ENCODE measurements at places on chromosomes 4 and X.
A peak's percentile ranks its signal among the peaks of the same experiment; 100 is the strongest.

- no peak overlapping the region for H3K27ac ChIP-seq
- H3K27me3 ChIP-seq: no peaks in the 10 kb centered on the region
- no peak overlapping the region for H3K4me3 ChIP-seq
Measured at GRCh38 chrX:118503260-118504041, 7.8 kb downstream of the DOCK11 start.

DNA sequence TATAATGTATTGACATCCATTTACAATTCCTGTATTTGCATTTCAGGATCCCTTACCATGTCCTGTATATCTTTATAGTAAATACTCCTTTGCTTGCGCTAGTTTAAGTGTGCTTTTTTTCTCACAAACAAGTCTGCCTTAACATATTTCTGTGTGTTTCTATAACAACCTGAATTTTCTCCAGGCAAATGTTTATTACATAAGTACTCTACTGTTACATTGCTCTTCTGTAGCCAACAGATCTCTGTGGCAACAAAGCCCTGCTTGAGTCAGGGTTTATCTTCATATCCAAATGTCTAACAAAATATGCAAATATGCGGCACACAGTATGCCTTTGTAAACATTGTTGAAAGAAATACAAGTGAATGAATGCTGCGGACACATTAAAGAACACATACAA lies 625.5 kb downstream of the TLL1 start:
- no peak overlapping the region for H3K4me3 ChIP-seq
- H3K4me1 ChIP-seq: no peaks in the 10 kb centered on the region
- H3K36me3 ChIP-seq: no peaks in the 10 kb centered on the region
- H3K27me3 ChIP-seq: no peaks in the 10 kb centered on the region

DNA sequence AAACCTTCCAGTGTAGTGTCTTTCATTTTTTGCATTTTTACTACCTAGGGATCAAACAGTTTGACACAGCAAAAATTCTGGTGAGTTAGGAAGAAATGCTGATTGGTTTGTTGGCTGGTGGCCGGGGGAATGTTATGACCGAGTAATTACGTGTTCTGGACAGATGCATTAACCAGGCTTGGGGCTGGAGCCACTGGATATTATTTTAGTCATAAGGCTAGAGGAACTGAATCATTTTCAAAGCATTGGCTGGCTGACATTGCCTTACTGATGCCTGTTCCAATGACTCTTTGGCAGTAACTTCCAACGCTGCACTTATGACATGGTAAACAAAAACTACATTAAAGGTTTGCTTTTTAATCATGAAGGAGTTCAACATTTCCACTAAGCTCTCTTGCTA lies 84.6 kb downstream of the FBXO8 start:
- no peaks in the 10 kb centered on the region for H3K4me1 ChIP-seq
- H3K27ac ChIP-seq: no peak overlapping the region
- DNase-seq: no peak
- no peaks in the 10 kb centered on the region for H3K36me3 ChIP-seq
- H3K27me3 ChIP-seq: no peaks in the 10 kb centered on the region

DNA sequence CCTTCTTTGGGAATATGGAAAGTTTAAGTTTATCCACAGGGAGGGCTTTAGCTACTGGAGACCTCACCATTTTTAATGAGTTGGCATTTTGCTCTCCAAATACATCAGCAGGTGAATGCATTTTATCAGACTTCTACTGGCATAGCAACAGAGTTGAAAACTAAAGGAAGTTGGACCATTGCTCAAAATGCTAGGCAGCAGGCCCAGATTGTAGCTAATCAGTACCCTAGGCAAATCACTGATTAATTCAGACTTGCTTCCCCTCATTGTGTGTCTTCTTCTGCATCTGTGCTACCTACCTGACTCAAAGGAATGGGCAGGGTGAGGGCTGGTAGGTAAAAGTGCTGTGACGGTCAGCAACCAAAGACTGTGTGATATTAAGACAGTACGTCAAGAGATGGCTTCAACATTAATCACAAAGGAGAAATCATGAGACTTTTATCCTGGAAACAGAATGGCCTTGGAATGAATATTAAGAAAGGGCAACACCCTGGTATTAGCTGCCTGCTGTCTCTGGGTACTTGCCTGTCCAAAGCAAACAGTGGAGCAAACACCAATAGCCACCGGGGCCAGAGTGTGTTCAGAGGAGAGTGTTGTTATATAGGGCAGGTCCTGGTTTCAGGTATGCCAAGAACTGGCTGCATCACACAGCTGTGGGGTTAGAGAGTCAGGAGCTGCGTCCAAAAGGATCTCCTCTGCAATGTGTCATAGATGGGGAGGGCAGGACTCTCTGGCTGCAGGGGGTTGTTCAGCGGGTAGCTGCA lies 17.1 kb upstream of the SMIM20 start:
- no peaks in the 10 kb centered on the region for H3K36me3 ChIP-seq
- no peak overlapping the region for H3K4me3 ChIP-seq
- no peaks in the 10 kb centered on the region for H3K27me3 ChIP-seq
- DNase-seq: no peak
- no peaks in the 10 kb centered on the region for H3K4me1 ChIP-seq

DNA sequence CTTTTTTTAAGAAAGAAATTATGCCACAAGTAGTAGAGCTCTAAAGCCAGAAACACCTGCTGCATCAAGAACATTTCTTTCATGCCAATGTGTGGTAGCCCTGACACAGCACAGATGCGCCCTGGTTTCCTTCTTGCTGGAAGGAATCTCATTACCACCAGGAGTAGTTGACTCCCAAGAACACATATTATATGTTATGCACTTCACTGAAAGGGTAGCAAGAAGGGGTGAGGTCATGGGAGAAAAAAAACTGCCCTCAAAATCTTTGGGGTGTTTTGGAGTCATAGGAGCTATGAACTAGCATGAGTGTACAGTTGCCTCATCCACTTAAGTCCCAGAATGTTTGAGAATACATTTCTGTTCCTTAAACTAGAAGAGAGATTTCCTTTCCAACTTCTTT lies 185.8 kb upstream of the C1QTNF7 start:
- no peak overlapping the region for H3K27ac ChIP-seq
- H3K27me3 ChIP-seq: no peaks in the 10 kb centered on the region
- H3K4me1 ChIP-seq: no peaks in the 10 kb centered on the region
- no peak overlapping the region for H3K4me3 ChIP-seq
- no peaks in the 10 kb centered on the region for H3K36me3 ChIP-seq

GRCh38 chr4:165415910-165416309 lies 37.1 kb downstream of the CPE start:
- DNase-seq: no peak
- H3K36me3 ChIP-seq: no peaks in the 10 kb centered on the region
- H3K27me3 ChIP-seq: no peaks in the 10 kb centered on the region

DNA sequence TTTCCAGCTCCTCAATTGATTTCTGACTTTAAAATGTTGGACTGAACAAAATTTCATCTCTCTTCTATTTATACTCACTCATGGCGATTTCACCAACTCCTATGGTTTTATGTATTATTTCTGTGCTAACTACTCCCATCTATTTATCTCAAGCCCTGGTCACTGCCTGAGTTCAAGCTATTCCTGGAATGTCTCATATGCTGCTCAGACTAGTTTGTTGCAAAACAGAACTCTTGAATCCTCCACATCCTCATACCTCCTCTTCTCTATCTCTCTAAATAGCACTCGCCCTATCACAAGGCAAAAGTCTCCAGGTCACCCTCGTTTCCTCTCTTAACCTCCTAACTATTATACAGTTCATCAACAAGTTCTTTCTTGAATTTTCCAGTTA lies 19.0 kb upstream of the DDX60 start:
- no peak overlapping the region for H3K27ac ChIP-seq
- H3K36me3 ChIP-seq: no peaks in the 10 kb centered on the region
- H3K27me3 ChIP-seq: no peaks in the 10 kb centered on the region
- no peak overlapping the region for H3K4me3 ChIP-seq
- H3K4me1 ChIP-seq: no peaks in the 10 kb centered on the region
- DNase-seq: no peak

DNA sequence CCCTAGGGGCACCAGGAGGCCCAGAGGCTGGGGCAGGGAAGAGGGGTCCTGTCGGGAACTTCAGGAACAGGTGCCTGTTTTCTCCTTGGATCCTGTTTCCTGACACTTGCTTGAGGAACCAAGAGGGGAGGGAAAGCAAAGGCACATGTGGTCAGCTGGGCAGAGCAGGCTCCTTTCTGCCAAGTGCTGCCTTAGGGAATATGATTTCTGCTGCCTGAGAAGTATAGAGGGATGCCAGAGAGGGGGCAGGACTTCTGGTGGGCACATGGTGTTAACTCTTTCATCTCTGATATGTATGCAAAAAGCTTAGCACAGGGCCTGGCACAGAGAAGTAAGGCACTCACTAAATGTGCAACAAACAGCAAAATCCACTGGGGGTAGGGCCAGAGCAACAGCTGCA lies 51.2 kb upstream of the PJA1 start:
- H3K4me1 ChIP-seq: no peaks in the 10 kb centered on the region
- H3K27ac ChIP-seq: no peak overlapping the region
- DNase-seq: no peak
- H3K36me3 ChIP-seq: no peaks in the 10 kb centered on the region
- no peaks in the 10 kb centered on the region for H3K27me3 ChIP-seq

GRCh38 chr4:17058536-17058915 lies 160.1 kb upstream of the LDB2 start:
- H3K4me3 ChIP-seq: no peak overlapping the region
- H3K27ac ChIP-seq: no peak overlapping the region
- no peaks in the 10 kb centered on the region for H3K4me1 ChIP-seq
- H3K36me3 ChIP-seq: no peaks in the 10 kb centered on the region

- H3K27ac ChIP-seq: no peak overlapping the region
- H3K4me3 ChIP-seq: peak overlapping the region; percentile 58
- no peaks in the 10 kb centered on the region for H3K4me1 ChIP-seq
- no peaks in the 10 kb centered on the region for H3K36me3 ChIP-seq
Measured at GRCh38 chrX:74535408-74536151, 78.8 kb downstream of the RLIM start.

GRCh38 chr4:23966725-23967124 lies 76.9 kb upstream of the PPARGC1A start:
- H3K4me3 ChIP-seq: no peak overlapping the region
- peaks cover 9% of the 10 kb centered on the region for H3K27me3 ChIP-seq
- no peak for DNase-seq
- H3K27ac ChIP-seq: no peak overlapping the region

DNA sequence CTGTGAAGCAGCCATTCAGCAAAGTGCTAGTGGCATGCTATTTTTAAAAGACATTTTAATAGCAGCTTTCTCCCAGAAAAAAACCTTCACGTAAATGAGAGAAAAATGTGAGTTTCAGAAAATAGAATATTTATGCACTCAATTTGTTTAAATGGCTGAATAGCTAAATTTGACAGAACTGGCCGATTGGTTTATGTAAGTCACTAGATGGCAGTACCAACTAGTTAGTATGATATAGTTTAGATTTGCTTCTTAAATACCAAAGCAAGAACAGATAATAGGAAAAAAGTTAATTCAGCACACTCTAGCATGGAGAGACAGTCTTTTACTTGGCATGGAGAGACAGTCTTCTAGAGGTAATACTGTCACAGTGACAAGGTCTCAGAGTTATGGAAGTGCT lies 250.1 kb downstream of the SNCA start:
- no peaks in the 10 kb centered on the region for H3K4me1 ChIP-seq
- no peak for DNase-seq
- no peak overlapping the region for H3K27ac ChIP-seq
- no peaks in the 10 kb centered on the region for H3K27me3 ChIP-seq

GRCh38 chr4:147173797-147174432 lies 228.3 kb upstream of the TTC29 start:
- DNase-seq: no peak
- no peaks in the 10 kb centered on the region for H3K36me3 ChIP-seq
- H3K27ac ChIP-seq: no peak overlapping the region
- no peaks in the 10 kb centered on the region for H3K4me1 ChIP-seq
- H3K27me3 ChIP-seq: no peaks in the 10 kb centered on the region

DNA sequence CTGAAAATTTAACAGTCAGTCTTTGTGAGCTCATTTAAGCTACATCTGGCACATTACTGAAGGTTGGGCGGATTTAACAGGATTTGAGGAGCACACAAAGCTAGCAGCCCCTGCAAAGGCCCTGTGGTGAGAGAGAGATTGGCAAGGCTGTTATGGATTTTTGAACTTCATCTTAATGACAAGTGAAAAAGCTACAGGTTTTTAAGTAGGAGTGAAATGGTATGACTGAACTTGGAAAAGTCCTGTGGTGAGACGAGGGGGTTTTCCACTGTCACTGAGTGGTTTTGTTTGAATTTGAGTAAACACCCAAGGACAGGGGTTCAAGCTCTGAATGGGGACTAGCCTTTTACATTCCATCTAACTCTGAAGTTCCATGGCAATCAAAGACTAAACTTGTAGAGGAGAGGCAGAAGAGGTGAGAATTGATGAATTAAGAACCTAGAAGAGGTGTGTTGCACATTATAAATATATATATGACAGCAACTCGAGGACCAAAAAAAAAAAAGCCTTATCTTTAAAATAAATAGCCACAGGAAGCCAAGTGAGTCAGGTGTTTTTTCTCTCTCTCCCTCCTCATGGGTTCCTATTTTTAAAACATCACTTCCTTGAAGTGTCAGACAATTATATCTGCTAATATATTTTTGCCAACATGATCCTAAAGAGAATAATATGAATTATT lies 47.8 kb upstream of the CLNK start:
- no peaks in the 10 kb centered on the region for H3K36me3 ChIP-seq
- DNase-seq: no peak
- no peak overlapping the region for H3K27ac ChIP-seq
- no peaks in the 10 kb centered on the region for H3K4me1 ChIP-seq
- no peaks in the 10 kb centered on the region for H3K27me3 ChIP-seq

GRCh38 chrX:125436855-125437254 lies 117.2 kb downstream of the TEX13C start:
- no peaks in the 10 kb centered on the region for H3K4me1 ChIP-seq
- no peaks in the 10 kb centered on the region for H3K27me3 ChIP-seq
- no peak overlapping the region for H3K4me3 ChIP-seq
- no peak overlapping the region for H3K27ac ChIP-seq

GRCh38 chr4:158610790-158611189 lies 60.9 kb downstream of the C4orf46 start:
- H3K27me3 ChIP-seq: no peaks in the 10 kb centered on the region
- no peaks in the 10 kb centered on the region for H3K36me3 ChIP-seq
- no peaks in the 10 kb centered on the region for H3K4me1 ChIP-seq
- no peak for DNase-seq

GRCh38 chr4:106414366-106414765 lies 45.8 kb upstream of the GIMD1 start:
- no peak overlapping the region for H3K4me3 ChIP-seq
- H3K27ac ChIP-seq: no peak overlapping the region
- no peaks in the 10 kb centered on the region for H3K27me3 ChIP-seq
- H3K4me1 ChIP-seq: no peaks in the 10 kb centered on the region

DNA sequence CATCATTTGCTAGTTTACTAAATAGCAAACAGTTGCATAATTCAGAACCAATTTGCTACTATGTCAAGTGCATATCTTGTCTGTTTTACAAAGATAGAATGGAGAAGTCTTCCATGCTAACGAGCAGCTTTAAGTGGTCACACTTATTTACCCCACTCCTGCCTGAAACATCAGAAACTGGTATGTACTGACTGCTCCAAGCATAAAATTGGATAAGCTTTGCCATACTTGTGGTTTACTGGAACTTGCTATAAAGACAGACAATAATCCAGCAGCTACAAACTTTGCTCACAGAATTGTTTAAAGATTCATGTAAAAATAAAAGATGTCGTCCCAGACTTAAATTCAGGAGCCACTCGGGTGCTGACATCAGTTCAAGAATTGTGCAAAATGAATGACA lies 13.3 kb upstream of the CDKL2 start:
- H3K4me1 ChIP-seq: no peaks in the 10 kb centered on the region
- no peak overlapping the region for H3K4me3 ChIP-seq
- no peak for DNase-seq
- no peaks in the 10 kb centered on the region for H3K27me3 ChIP-seq

- no peaks in the 10 kb centered on the region for H3K27me3 ChIP-seq
- no peak overlapping the region for H3K4me3 ChIP-seq
- H3K36me3 ChIP-seq: no peaks in the 10 kb centered on the region
- no peak overlapping the region for H3K27ac ChIP-seq
Measured at GRCh38 chrX:41913476-41913875, 9.9 kb downstream of the CASK start.
